ENCODE measurements at places on chromosomes 2 and 18.

- no peak for DNase-seq
These were observed 101.4 kb downstream of the TMEM18 start for GRCh38 chr2:575727-576236.

DNA sequence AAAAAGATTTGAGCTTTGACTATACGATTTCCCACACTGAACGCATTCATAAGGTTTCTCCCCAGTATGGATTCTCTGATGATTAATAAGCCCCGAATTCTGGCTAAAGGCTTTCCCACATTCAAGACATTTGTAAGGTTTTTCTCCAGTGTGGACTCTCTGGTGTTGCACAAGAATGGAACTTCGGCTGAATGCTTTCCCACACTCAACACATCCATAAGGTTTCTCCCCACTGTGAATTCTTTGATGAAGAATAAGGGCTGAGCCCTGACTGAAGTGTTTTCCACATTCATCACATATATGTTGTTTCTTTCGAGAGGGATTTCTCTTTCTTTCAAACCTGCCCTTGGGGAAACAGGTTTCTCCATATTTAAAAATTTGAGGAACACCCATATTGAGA, 6.9 kb downstream of the ZNF24 start:
- no peak for DNase-seq

DNA sequence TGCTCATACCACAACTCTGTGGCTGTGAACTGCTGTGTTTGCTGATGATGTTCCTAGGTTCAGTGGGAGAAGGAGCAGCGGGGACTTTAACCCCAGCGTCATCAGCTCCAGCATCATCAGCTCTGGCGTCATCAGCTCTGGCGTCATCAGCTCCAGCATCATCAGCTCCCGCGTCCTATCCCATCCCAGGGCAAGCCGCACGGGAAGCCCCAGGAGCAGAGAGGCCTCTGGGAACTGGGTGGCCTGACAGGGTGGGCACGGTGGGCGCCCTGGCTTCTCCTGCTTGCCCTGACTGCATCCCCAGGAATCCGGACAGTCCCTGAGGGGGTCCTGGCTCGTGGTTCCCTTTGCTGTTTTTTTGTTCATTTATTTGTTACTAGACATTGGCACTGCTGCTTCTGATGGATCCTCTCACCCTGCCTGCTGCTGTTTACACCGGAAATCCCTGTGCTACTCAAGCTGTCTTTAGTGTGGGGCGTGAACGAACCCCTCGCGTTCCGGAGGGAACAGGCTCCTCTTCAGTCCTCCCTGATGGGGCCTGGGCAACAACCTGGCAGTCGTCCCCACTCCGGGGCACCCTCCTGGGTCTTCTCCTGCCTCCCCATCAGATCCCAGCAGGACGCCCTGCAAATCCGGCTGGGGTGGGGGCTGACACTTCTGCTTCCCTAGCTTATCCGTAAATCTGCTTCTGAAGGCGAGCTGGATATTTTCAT, 67.1 kb upstream of the PXDN start:
- DNase-seq: no peak

GRCh38 chr18:35155398-35156117, 85.3 kb upstream of the ZNF397 start:
- no peak for DNase-seq

GRCh38 chr2:95346231-95346737, 49.1 kb downstream of the KCNIP3 start:
- no peak for DNase-seq

DNA sequence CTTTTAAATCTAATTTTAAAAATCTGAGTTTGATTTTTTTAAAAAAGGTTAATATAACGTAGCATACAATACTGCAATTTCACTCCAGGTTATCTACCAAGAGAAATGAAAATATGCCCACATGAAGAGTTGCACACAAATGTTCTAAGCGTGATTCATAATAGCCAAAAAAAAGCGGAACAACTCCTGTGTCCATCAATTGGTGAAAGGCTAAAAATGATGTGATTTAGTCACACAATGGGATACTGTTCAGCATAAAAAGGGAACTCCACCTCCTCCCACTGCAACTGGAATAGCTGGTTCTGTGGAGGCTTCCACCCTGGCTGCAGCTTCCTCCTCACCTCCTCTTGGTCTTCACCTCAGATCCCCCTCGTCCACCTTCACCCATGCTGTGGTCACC, 132.8 kb downstream of the PIK3C3 start:
- no peak for DNase-seq

GRCh38 chr2:3249476-3249962, 128.1 kb downstream of the EIPR1 start:
- DNase-seq: no peak

GRCh38 chr2:9280224-9280623, 73.6 kb downstream of the ASAP2 start:
- DNase-seq: no peak

DNA sequence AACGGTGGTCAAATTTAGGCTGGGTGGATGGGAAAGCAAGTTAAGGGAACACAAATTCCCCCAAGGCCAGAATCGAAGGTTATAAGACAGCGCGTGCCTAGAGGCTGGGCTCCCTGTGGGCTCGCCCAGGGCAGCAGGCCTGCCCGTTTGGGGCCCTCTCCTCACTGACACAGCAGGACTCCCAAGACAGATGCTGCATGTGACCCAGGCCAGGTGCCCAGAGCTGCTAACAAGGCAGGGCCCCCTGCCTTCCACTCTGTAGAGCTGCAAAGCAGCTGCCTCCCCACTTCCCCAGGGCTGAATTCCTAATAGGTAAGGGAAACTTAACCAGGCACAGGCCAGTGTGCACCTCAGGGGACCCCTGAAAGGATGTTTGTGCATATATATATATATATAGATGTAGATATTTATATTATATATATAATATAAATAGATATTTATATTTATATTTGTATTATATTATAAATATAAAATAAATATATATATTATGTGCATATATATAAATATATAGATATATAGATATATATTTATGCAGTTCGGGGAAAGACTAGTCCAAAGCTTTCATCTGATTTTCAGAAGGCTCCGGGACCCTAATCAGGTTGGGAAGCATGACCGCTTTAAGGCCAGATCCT, 43.7 kb downstream of the TMEM37 start:
- DNase-seq: no peak

GRCh38 chr18:62329691-62330454, 4.8 kb downstream of the TNFRSF11A start:
- peak; percentile 36 for DNase-seq

GRCh38 chr2:108388045-108388444, 10.3 kb downstream of the SULT1C4 start:
- DNase-seq: no peak

- DNase-seq: no peak
These were observed 27.6 kb upstream of the OTOS start for GRCh38 chr2:240168041-240168440.

DNA sequence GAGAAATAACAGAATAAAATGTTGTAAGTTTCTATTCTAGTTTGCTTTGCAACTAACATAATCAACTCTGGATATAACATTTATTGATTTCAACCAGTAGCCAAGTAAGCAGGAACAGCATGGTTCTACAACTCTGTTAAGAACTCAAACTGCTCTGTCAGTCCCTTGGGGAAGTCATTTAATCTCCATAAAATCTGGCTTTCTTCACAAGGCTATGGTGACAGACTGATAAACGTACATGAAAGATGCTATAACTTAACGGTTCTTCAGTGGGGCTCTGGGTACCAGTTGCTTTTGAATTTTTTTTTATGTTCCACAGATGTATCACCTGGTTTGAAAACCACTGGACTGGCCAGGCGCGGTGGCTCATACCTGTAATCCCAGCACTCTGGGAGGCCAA, 10.3 kb downstream of the PSME4 start:
- DNase-seq: no peak

DNA sequence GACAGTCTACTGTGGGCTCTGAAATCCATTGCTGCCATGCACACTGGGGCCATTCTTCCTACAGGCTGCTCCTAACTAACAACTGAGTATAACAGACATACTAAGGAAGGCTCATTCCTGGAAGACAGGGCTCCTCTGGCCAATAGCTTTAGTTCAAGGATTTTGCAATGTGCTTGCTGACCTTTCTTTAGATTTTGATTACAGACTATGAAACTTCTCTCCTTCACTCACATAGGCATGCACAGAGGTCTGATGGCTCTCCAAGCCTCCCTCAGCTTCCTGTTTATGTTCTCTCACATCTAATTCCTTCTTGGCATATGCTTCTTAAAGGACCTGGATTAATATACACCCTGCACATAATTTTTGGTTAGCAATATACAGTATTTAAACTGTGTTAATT, 34.4 kb upstream of the ROCK1 start:
- no peak for DNase-seq

DNA sequence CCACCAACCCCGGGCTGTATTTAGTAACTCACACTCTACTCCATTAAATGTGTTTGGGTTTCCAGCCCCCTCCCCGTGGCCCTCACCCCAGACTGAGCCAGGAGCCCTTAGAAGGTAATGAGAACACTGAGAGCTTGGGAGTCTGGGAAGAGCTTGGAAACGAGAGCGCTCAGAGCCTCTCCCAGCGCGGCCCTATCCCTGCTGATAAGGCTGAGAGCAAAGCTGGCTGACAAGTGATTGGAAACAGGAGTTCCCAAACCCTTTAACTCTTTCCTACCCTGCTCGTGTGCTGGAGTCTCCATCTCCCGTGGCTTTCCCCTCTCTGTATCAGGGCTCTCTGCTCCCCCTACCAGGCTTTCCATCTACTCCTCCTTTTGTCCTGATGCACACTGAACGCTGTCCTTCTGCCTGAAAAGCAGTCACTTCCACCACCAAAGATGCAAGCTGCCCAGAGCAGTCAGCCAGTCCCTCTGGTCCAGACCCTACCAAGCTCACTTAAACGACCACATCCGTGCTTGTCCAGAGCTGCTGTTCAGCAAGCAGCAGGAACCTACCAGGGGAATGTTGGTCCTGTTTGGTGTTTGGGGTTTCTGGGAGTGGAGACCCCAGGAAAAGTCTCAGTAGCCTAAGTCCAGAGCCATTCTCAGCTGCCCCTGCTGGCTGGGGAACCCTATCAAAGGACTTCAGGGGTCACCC, 100.0 kb upstream of the PKDCC start:
- no peak for DNase-seq

GRCh38 chr2:17149945-17150344, 368.3 kb downstream of the RAD51AP2 start:
- DNase-seq: no peak

DNA sequence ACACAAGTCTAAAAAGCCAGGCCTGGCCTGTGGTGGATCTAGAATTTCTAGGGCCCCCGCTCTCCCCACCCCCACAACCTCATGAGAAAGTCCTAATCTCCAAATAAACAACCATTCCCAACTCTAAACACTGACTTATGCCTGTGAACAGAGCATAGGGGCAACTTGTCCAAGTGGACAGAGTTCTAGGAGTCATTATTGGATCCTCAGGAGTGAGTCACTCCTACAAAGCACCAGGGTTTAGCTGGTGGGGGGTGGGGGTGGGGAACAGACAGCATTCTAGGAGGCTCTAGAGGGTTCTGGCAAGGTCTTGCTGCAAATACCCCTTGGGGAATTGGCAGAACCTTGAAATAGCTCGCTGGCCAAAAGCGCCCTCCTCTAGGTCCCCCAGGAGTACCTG, 83.3 kb downstream of the ZCCHC2 start:
- no peak for DNase-seq

GRCh38 chr2:179561702-179562101, 297.1 kb upstream of the SESTD1 start:
- DNase-seq: no peak

- DNase-seq: no peak
These were observed 27.9 kb downstream of the IL37 start for GRCh38 chr2:112938904-112939303.

GRCh38 chr2:167293943-167294775, 405.9 kb downstream of the XIRP2 start:
- no peak for DNase-seq

DNA sequence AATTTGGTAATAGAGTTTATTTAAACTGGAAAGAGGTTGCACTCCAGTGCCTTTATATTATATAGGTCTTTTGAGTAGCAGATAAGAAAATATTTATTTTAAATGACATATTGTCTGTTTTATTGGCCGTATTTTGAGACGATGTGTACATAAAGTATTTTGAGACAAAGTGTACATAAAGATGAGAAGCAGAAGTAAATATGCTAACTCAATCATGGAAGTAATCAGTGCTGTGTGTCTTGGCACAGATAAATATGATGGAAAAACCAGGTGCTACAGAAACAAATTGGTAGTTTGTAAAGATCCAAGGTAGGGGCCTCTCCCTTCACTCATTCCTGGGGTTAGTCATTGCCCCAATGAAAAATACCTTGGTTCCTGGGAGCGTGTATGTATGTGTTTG, 382.9 kb downstream of the DSEL start:
- DNase-seq: no peak

DNA sequence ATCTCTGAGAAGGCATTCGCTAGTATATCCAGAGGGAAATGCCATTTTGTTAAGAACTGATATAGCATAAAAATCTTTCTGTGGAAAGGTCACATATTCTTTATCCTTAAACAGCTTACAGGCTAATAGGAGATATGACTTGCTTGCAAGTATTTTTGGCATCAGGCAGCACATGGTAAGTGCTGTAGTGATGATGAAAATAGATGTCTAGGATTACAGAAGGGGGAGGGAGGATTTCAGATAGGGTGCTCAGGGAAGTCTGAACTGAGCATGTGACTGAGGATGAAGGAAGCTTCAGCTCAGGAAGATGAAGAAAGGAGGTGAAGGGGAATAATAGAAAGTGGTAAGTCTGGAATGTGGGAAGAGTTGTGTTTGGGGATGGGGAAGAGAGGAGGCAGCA, 158.5 kb upstream of the NOSTRIN start:
- DNase-seq: no peak

DNA sequence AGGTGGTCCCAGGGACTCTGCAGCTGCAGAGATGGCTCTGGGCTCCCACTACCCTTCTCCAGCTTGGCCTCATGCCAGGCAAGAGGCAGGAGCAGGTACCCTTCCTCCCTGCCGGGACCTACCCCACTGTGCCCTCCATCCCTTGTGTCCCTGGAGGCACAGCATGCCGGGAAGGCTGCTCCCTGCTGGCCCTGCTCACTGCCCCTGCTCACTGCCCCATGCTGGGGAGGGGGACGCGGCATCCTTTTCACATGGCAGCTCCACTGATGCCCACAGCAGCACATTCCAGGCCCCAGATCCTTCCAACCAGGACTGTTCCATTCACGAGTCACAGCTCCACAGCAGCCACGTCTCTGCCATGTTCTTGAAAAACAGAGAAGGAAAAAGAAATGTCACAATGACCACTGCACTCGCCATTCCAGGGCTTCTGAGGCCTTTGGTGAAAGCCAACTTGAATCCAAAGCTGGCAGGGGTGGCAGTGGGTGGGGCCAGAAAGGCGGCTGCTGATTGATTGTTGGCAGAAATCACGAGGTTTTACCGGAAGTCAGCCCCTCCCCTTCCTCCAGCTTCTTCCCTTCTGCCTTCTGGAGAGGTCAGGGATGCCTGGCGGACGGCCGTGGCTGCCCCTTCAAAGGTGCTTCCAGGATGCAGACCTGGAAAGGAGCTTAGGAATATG, 268.0 kb downstream of the CYP26B1 start:
- no peak for DNase-seq
